ENCODE measurements at places on chromosomes 12 and 14.

GRCh38 chr14:21070083-21070609, at the start of gene ARHGEF40:
Gene ARHGEF40 (plus strand): TSS chr14:21070304. CDS start chr14:21070397, 93 bp downstream.
- H3K27ac ChIP-seq: peak within 1 kb of the TSS; percentile 81
- H3K36me3 ChIP-seq: no peaks in the 10 kb centered on the region
- DNase-seq: no peak

GRCh38 chr14:100736269-100737180, 9.8 kb downstream of the DLK1 start:
- H3K36me3 ChIP-seq: no peaks in the 10 kb centered on the region
- H3K4me3 ChIP-seq: no peak overlapping the region
- H3K27me3 ChIP-seq: peaks cover 3% of the 10 kb centered on the region
- H3K4me1 ChIP-seq: no peaks in the 10 kb centered on the region
- H3K27ac ChIP-seq: no peak overlapping the region

DNA sequence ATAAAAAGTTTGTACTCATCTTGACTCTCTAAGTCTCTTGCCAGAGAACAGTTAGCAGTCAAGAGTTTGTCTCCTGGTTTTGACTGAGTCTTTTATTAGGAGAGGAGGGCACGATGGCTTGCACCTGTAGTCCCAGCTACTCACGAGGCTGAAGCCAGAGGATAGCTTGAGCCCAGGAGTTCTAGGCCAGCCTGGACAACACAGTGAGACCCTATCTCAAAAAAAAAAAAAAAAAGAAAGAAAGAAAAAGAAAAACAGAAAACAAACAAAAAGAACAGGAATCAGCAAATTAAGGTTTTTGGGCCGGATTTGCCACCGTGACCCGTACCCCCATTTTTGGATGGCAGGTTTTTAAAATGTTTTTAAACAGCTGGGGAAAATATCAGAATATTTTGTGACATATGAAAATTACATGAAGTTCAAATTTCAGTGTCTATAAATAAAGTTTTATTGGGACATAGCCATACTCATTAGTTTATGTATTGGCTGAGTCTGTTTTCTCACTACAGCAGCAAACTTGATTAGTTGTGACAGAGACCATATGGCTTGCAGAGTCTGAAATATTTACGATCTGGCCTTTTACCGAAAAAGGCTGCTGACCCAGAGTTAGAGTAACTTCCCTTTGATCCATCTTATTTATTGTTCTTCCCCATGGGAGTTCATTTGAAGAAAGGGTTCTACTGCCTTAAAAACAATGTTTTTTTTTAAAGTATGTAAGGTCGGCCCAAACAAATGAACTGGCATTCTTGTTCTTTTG, 31.2 kb downstream of the VEZT start:
- peaks cover 6% of the 10 kb centered on the region for H3K4me1 ChIP-seq
- DNase-seq: no peak
- H3K27ac ChIP-seq: no peak overlapping the region
- no peaks in the 10 kb centered on the region for H3K27me3 ChIP-seq

DNA sequence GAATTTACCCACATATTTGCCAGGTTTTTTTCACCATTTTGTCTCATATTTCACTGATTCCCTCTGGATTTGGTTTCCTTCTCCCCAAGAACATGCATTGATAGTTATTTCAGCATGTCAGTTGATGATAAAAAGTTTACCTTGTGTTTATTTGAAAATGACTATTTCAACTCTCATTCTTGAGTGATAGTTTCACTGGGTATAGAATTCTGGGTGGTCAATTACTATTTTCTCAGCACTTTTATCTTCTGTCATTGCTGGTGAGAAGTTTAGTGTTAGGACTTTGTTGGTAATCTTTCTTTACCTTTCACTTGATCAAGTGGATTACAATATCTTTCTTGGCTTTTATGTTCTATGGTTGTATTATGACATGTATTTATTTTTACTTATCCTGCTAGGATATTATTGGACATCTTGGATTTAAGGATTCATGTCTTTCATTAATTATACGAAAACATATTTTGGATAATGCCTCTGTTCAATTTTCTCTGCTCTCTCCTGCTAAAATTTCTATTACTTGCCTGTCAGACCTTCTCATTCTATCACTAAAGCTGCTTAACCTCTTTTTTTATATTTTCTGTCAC, 338.6 kb downstream of the MED13L start:
- no peak for DNase-seq
- H3K4me3 ChIP-seq: no peak overlapping the region
- H3K36me3 ChIP-seq: peaks cover 4% of the 10 kb centered on the region
- H3K4me1 ChIP-seq: no peaks in the 10 kb centered on the region
- H3K27me3 ChIP-seq: peaks cover 2% of the 10 kb centered on the region

DNA sequence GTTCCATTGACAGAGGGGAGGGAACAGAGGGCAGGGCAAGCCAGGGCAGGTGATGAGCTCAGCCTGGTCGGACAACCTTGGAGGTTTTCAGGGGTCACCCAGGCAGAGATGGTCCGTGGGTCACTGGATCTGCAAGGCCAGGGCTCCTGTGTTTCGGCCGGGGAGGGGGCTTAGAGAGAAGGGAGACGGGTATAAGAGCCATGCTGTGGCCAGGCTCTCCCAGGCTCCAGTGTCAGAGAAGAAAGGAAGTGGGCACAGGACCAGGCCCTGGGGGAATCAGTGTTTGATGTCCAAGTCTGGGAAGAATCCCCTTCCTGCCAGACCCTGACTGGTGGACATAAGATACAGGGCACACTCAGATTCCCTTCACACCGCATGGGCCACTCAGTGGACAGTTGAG, 36.9 kb downstream of the DIO3 start:
- H3K4me3 ChIP-seq: no peak overlapping the region
- H3K27me3 ChIP-seq: peaks cover 4% of the 10 kb centered on the region
- no peak for DNase-seq
- peaks cover 1% of the 10 kb centered on the region for H3K36me3 ChIP-seq
- H3K27ac ChIP-seq: no peak overlapping the region

- no peaks in the 10 kb centered on the region for H3K27me3 ChIP-seq
- no peak overlapping the region for H3K4me3 ChIP-seq
Observed at GRCh38 chr14:33045760-33046159, 107.1 kb downstream of the NPAS3 start.

- H3K36me3 ChIP-seq: no peaks in the 10 kb centered on the region
- H3K27me3 ChIP-seq: peaks cover 12% of the 10 kb centered on the region
- no peak overlapping the region for H3K27ac ChIP-seq
- H3K4me3 ChIP-seq: no peak overlapping the region
Observed at GRCh38 chr12:103012884-103013283, 55.4 kb downstream of the ASCL1 start.

DNA sequence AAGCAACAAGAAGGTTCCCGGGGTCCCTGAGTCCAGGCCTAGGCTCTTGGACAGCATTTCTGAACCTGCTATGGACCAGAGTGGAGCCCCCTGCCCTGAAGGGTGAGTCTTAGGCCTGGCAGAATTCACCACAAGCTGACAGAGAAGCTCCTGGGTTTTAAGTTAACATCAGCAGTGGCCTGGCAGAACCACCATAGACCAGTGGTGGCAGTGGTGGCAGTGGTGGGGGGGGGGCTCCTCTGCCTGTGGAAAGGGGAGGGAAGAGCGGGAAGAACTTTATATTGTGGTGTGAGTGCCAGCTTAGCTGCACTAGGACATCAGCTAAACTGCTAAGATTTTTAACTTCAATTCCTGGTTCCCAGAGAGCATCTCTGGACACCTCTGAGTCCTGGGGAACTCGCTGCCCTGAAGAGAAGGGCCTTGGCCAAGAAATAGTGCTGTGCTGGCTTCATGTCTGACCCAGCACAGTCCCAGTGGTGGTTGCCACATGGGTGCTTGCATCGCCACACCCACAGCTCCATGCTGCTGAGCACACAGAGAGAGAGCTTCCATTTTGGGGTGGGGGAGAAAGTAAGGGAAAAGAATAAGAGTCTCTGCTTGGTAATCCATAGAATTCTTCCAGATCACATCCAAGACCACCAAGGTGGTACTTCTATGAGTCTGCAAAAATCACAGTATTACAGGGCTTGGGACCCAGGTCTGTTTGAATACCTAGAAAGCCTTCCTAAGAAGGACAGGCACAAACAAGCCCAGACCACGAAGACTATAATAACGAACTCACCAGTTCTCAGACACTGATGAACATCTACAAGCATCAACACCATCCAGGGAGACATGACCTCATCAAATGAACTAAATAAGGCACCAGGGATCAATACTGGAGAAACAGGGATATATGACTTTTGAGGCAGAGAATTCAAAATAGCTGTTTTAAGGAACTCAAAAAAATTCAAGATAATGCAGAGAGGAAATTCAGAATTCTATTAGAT, 20.4 kb upstream of the RNF212B start:
- no peaks in the 10 kb centered on the region for H3K36me3 ChIP-seq
- H3K27ac ChIP-seq: no peak overlapping the region
- no peak for DNase-seq
- H3K4me3 ChIP-seq: no peak overlapping the region

DNA sequence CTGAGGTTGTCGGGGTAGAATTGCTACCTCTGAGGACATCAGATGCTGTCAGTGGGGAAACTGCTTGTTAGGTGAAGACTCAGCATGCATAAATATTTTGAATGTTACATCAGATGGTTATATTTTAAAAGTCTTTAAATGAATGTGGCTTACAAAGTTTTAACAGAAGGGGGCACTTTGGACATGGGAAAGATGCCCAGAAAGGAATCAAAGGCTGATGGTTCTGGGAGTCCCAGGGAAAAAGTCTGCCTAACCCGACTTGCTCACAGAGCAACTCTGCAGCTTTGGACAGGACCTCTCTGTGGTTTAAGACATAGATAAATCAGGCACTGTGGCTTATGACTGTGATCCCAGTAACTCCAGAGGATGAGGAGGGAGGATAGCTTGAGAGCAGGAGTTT, 474.9 kb downstream of the ATP23 start:
- H3K36me3 ChIP-seq: no peaks in the 10 kb centered on the region
- DNase-seq: no peak
- H3K4me1 ChIP-seq: peaks cover 2% of the 10 kb centered on the region
- H3K4me3 ChIP-seq: no peak overlapping the region

GRCh38 chr12:65840793-65841670, 16.7 kb downstream of the HMGA2 start:
- H3K4me3 ChIP-seq: no peak overlapping the region
- DNase-seq: no peak
- peaks cover 2% of the 10 kb centered on the region for H3K27me3 ChIP-seq
- no peak overlapping the region for H3K27ac ChIP-seq

DNA sequence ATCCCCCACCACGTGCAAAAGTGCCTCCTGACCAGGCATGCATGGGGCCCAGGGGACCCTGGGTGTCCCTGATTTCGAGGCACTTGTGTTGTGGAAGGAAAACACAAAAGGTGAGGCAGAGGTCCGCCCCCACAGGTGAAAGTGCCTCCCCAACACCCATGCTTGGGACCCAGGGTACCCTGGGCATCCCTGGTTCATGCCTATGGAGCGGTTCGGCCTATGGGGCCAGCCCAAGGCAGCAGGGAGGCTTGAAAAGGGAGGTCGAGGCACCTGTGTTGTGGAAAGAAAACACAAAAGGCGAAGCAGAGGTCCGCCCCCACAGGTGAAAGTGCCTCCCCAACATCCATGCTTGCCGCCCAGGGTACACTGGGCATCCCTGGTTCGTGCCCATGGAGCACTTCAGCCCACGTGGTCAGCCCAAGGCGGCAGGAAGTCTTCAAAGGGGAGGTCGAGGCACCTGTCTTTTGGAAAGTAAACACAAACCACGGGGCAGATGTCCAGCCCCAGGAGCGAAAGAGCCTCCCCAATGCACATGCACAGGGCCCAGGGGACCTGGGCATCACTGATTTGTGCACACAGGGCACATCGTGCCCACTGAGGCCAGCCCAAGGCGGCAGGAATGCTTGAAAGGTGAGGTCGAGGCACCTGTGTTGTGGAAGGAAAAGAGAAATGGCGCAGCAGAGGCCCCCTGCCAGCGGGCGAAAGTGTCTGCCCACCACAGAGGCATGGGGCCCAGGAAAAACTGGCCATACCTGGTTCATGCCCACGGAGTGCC, 375.5 kb downstream of the ALG10 start:
- H3K27me3 ChIP-seq: no peaks in the 10 kb centered on the region
- H3K27ac ChIP-seq: no peak overlapping the region
- H3K36me3 ChIP-seq: no peaks in the 10 kb centered on the region
- no peak for DNase-seq
- no peaks in the 10 kb centered on the region for H3K4me1 ChIP-seq
- H3K4me3 ChIP-seq: no peak overlapping the region

DNA sequence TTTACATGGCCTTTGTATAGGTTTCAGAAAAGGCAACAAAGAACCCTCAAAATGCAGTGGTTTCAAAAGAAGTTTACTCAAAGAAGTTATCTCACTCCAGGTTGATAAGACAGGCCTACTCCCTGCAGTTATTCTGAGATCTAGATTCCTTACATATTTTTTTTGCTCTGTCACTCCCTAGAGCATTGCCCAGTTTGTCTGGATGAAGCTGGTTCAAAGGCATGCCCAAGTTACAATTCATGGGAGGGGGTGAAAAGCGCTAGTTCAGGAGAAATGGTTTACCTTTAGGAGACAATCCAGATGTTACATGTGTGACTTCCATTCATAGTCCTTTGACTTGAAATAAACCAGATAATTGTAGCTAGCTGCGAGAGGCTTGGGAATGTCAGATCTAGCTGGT, 115.0 kb downstream of the TPH2 start:
- no peaks in the 10 kb centered on the region for H3K4me1 ChIP-seq
- no peak overlapping the region for H3K4me3 ChIP-seq
- no peak overlapping the region for H3K27ac ChIP-seq
- H3K27me3 ChIP-seq: no peaks in the 10 kb centered on the region
- H3K36me3 ChIP-seq: no peaks in the 10 kb centered on the region

- H3K4me3 ChIP-seq: no peak overlapping the region
- H3K27me3 ChIP-seq: peaks cover 3% of the 10 kb centered on the region
Observed at GRCh38 chr12:21697904-21698630, 40.4 kb upstream of the LDHB start.

DNA sequence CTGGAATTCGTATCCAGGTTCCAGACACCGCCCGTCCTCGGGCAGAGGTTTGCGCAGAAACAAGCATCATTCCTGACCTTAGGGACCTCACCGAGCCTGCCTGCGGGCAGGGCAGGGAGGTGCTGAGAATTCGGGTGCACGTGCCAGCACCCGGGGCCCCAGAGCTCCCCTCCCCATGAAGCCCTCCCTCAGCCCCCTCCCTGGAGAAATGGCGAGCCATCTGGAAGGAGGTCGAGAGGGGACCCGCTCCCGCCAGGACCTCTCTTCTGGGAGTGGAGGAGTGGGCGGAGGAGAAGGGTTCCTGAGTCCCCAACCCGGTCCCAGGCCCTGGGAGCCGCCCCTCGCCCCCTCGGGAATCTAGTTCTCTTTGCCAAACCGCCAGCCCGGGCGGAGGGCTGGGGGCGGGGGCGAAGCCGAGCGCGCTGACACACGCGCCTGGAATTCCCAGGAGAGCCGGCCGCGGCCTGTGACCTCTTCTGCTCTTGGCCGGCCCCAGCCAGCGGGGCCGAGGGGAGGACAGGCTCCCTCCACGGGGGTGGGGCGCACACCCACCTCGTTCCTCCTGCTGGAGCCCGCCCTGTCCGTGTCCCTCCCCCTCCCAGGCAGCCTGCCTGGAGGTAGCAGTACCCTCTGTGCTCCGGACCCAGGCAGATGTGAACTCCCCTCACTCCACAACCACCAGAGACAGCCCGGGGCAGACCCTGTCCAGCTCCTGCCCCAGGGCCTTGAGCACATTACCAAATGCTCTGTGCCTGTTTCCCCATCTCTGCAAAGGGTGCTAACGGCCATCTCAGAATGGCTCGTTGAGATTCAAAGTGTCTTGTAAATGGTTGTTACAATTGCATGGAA, 23.0 kb upstream of the GPR132 start:
- peaks cover 13% of the 10 kb centered on the region for H3K27me3 ChIP-seq
- H3K4me1 ChIP-seq: peaks cover 15% of the 10 kb centered on the region
- peak overlapping the region; percentile 61 for H3K4me3 ChIP-seq
- H3K36me3 ChIP-seq: no peaks in the 10 kb centered on the region
- no peak overlapping the region for H3K27ac ChIP-seq

GRCh38 chr12:24997496-24997895, 48.6 kb upstream of the BCAT1 start:
- H3K27me3 ChIP-seq: no peaks in the 10 kb centered on the region
- H3K36me3 ChIP-seq: no peaks in the 10 kb centered on the region
- peak overlapping the region; percentile 72 for H3K4me3 ChIP-seq
- peak overlapping the region; percentile 89 for H3K27ac ChIP-seq
- no peak for DNase-seq
